ENCODE measurements at places on chromosomes 4 and X.

DNA sequence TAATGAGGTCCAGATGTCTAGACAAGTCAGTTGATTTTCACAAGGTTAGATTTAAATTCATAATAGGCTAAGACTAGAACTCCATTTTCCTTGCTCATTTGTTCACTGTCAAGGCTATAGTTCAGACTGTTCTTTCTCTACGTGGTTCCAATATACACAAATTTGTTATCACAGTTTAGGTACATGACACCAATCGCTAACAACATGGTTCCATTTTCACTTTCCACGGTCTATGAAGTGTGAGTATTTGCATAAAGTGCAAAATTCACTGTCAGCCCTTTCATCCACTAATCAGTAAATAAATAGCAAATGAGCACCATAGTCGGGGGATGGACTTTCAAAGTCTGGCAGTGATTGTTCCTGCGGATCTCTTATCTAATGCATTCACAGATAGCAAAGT lies 315.7 kb upstream of the SPOCK3 start:
- DNase-seq = no peak

DNA sequence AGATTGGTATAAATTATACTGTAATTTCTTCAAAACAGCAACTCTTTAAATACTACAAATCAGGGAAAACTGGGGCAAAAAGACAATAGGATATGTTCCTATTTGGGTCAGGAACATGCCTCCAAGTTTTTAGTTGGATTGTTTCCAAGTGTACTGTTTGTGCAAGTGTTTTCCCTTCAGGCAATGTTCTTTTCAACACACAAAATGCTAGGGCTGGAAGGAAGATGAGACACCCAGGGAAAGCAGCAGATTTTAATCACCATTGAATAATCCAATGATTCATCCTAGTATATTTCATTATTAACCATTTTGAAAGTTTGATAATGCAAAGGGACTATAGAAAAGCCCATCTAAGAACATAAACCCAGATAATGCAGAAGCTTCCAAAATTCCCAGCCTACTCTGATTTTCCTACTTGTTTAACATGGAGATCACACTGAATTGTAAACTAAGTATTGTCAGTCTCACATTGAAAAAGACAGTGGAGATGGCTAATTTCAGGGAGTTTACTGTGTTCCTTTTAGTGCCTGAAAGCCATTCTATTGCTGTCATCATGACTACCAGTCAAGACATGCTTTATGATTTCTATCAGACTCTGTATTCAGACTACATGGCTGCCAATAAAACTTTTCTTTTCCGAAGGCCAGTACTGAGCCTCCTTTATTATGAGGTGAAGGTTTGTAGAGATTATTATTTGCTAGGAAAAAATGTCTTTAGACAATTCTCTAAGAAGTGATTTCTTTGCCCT lies 38.6 kb downstream of the COL4A6 start:
- peak; percentile 3 for DNase-seq

- no peak for DNase-seq
These were observed 197.6 kb upstream of the FAM9B start for GRCh38 chrX:9231491-9231890.

GRCh38 chr4:51843309-51844152 lies 578 bp downstream of the DCUN1D4 start:
- DNase-seq = peak; percentile 59

- DNase-seq = no peak
These were observed 12.2 kb downstream of the NOCT start for GRCh38 chr4:139027776-139028175.

- DNase-seq = peak; percentile 29
These were observed 109.6 kb downstream of the KIT start for GRCh38 chr4:54767376-54767775.

- no peak for DNase-seq
These were observed 28.2 kb downstream of the CENPU start for GRCh38 chr4:184705692-184706091.

GRCh38 chr4:158941895-158942294 lies 161.0 kb upstream of the RAPGEF2 start:
- no peak for DNase-seq

DNA sequence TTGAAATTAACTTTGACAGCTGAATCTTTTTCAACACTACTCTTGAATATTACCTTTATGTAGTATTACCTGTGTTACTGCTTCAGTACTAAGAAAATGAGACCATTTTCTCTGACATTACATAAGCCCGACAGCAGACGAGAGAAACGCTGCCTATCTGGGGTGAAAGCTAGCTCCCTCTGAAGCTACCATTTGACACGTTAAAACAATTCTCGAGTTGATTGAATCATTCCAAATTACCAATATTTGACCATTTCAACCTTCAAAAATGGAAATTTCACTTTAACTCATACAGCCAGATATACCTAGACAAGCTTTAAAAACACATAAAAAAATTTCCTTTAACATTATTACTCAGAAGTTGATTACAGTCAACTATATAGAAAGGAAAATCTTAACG lies 836 bp downstream of the GPM6A start:
- DNase-seq = no peak

- no peak for DNase-seq
These were observed 3.0 kb downstream of the PDE6B start for GRCh38 chr4:628311-628741.

- DNase-seq = peak; percentile 36
These were observed 53.5 kb downstream of the TBC1D14 start for GRCh38 chr4:6963139-6963611.

GRCh38 chr4:24146127-24146526 lies 256.3 kb upstream of the PPARGC1A start:
- no peak for DNase-seq

DNA sequence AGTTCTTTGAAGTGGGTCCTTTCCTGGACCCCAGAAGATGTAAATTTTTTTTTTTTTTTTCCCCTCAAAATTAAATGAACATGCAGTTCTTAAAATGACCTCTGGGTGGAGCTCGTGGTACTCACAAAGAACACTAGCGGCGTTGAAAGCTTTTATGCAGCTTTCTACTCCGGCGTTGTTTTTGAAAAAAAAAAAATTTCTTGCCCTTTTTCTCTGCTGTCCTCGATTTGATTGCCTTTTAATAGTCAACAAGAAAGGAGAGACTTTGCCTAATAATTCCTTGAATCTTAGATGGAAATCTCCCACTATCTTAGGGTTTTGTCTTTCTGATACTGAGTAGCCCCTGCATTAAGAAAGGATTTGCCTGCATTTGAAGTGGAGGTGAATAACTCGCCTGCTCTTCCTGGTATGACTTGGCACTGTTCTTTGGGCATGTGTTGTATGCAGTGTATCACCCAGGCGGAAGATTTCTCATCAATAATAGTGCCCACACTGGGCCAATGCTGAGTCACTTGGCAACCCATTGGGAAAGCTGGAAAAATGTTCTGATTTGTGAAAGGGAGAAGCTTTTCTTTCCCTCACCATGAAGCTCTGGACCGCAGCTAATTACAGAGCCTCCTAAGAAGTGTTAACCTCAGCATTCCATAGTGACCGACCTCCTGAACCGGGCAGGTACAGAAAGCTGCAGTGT lies 104.0 kb downstream of the PHEX start:
- peak; percentile 31 for DNase-seq

GRCh38 chrX:46653482-46653881 lies 79.9 kb downstream of the CHST7 start:
- no peak for DNase-seq

All from muscle of back (tissue), 13 donors.